ENCODE measurements at places on chromosomes 2 and 18.

DNA sequence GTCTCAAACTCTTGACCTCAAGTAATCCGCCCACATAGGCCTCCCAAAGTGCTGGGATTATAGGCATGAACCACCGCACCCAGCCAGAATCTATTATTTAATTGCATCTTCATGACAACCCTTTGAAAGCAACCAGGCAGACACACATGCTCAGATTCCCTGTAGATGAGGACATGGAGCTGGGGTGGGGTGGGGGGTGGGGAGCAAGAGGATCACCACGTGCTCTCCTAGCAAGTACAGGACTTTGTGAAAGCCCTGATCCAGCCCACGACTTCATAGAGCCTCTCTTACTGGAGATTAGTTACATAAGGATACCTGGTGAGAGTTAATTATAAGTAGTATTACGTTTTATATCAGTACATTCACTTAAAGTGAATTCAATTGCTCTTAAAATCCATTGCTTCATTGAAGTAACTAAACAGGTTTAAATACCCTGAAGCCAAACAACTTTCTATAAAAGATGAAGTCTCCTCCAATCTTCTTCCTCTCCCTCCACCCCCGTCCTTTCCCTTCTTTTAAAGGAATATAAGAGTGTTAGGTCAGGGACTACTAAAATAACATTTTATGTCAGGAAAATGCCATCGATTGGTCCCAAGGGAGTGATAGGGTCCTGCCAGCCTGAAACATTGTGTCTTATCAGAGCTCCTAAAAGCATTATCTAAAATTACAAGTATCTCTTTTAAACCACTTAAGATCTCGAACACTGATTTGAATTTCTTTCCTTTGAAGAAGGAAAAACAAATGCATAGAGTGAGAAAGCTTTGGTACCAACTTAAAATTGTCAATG lies 123.9 kb downstream of the EPHA4 start:
- no peak for DNase-seq

DNA sequence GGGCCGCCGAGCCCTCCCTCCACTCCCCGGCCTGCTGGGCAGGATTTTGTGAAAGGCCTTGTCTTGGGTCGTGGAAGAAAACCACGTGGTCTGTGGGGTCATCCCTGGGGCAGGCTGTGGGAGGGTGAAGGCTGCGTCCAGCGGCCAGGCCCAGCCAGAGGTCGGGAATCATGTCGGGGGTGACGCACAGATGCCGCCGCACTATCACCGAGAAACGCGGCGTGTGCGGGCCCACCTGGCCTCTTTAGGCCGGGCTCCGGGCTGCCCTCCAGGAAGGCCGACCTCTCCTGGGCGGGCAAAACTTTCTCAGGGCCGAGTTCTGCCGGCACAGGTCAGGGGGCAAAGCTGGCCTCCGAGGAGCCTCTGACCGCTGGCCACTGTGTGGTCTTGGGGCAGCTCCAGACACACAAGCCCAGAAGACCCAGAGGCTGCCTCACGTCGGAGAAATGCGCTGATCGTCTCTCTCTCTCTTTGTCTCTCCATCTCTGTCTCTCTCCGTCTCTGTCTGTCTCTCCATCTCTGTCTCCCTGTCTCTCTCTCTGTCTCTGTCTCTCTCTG lies 28.4 kb downstream of the NFATC1 start:
- DNase-seq: no peak

DNA sequence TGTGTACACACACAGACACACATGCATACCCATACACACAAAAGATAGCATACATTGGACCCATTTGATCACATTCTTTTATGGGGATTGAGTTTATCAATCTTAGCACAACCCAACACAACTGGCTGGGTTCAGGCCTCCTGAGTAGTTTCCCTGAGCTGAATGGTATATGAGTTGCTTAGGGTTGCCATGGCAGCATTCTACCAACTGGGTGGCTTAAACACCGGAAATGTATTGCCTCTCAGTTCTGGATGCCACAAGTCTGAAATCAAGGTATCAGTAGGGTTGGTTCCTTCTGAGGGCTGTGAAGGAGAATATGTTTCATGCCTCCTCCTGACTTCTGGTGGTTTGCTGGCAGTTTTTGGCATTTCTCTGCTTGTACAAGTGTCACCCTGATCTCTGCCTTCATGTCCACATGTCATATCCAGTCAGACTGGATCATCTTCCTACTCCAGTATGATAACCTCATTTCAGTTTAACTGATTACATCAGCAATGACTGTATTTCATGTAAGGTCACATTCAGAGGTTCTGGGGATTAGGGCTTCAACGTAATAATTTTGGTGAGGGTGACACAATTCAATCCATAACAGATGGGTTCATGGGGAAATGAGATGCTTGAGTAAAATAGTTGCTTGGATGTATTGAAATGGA lies 212.7 kb downstream of the KCNE4 start:
- DNase-seq: no peak

- DNase-seq: no peak
These were observed 304.0 kb downstream of the DYSF start for GRCh38 chr2:71757351-71757750.

GRCh38 chr2:124804014-124804940 lies 779.2 kb downstream of the CNTNAP5 start:
- no peak for DNase-seq

- no peak for DNase-seq
These were observed 13.1 kb downstream of the RBBP8 start for GRCh38 chr18:22946217-22946616.

DNA sequence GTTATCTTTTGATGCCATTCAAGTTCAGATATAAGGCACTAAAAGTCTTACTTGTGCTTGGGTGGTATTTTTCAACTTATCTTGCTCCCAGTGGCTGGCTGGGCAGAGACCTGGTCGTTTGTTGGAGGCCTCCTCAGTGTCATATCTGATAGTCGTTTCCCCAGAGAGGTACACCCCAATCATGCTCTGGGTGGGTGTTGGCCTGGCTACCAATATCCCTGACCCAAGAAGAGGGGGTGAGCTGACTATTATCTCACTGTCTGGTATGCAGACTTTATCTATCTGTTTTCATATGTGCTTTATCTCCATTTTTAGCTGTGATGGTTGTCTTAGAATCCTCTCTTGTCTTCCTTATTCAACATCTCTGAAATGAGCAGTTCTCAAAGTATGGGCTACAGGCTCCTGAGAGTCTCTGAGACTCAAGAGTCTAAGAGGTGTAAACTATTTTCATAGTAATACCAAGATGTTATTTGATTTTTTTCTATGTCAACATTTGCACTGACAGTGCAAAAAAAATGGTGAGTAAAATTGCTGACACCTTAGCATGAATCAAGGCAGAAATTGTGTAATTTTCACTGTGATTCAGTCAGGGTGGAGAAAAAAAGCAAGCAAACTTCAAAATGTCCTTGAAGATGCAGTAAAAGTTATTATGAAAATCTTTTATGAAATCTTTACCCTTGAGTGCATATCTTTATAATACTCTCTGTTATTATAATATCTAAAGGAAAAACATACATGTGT lies 12.3 kb upstream of the PLEK start:
- no peak for DNase-seq

GRCh38 chr2:27356056-27356381 lies 545 bp downstream of the GTF3C2 start:
- DNase-seq: no peak

GRCh38 chr2:74372674-74373073 lies 7.4 kb downstream of the DCTN1 start:
- DNase-seq: no peak
